ENCODE measurements at places on chromosomes 7 and 10.
A peak's percentile ranks its signal among the peaks of the same experiment; 100 is the strongest.

GRCh38 chr7:43553999-43554398 lies 28.9 kb upstream of the STK17A start:
- DNase-seq = no peak

DNA sequence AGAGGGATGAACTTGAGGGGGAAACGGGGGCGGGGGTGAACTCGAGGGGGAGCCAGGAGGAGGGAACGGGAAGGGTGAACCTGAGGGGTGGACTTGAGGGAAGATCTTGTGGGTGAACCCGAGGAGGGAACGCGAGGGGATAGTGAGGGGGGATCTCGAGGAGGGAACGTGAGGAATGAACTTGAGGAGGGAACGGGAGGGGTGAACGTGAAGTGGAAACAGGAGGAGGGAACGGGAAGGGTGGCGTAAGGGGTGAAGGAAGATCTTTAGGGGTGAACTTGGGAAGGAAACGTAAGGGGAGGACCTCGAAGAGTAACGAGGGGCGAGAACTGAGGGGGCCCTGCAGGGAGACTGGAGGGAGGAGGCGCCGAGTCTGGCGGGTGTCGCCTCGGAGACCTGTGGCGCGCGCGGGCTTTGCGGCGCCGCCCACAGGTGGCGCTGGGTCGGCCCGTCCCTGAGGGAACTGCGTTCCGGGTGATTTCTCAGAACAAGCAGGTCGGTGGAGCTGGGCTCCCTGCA lies 651 bp downstream of the MYO3A start:
- peak; percentile 10 for DNase-seq

DNA sequence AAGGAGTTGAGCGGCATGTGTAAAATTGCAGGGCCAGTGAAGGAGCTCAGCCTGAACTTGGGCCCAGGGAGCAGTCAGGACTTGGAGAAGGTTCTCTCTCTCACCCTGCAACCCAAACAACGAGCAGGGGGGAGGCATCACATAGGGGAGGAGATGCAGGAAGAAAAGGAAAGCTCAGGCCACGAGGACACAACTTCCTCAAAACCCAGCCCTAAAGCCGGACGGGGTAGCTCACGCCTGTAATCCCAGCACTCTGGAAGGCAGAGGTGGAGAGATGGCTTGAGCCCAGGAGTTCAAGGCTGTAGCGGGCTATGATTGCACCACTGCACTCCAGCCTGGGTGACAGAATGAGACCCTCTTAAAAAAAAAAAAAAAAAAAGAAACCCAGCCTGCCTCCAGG lies 629.1 kb downstream of the PARD3 start:
- DNase-seq = no peak

DNA sequence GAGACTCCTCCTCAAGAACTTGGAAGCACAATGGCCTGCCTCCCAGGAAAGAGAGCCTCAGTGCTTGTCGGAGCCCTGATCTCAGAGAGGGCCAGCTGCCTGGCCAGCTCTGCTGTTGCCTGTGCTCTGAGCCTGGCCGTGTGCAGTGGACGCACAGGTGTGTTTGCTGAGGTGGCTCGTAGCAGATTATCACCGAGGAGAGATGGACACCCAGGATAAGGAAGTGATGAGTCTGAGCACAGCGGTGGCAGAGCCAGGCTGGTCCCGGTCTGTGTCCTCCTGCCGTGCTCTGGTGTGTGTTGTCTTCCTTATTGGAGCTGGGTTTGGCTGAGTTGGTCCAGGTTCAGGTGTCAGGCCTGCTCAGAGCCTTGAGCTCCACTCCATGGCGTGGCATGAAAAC lies 208.5 kb downstream of the EBF3 start:
- DNase-seq = no peak

DNA sequence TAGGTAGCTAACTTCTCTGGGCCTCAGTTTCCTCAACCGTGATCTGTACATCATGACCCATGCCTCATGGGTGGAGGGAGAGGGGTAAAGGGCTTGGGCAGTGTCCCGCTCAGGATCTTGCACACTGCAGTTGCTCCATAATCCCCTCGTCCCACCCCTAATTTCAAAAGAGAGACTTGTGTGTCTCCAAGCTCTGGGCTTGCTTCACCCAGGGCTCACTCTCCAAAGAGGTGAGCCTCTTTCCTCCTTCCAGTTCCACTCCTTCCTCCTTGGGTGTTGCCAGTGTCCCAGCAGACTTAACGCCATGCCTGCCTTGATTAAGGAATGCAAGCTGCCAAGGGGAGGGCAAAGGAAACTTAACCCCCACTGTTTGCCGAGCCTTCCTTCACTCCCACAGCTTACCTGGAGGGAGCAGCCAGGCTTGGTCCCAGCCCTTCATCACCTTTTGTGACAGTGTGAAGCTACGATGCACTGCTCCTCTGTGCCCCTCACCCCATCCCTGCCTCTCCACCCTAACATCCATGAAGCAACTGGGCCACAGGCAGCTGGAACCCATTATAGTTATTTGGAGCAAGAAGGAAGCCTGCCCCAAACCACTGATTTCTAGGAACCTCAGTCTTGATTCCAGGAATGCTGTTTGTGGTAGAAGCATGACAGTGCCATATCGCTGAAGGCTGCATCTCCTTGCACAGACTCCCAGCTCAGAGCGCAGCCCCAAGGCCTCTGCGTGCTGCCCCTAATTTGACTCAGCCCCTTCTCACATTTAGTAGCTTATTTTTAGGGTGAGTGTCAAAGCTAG lies 363.3 kb downstream of the TNS3 start:
- DNase-seq = no peak

DNA sequence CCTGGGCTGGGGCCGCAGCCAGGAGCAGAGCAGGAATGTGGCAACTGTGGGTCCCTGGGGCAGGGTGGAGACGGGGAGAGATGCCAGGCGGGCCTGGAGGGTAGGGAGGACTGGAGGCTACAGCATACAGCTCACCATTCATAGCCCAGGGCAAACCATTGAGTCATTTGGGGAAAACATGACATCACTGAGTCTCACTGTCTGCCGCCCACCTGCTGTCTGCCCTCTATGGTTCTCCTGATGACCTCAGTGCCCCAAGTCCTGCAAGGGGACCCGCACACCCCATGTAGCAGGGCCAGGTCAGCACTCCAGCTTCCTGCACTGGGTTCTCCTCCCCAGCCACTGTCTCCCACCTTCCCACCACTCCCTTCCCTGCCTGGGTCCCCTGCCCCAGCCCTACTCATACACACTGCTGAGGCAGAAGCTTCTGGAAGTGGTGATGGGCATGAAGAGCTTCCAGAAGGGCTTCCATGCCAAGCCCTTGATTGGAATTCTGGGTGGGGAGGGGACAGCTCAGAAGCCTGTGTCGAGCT lies 10.4 kb downstream of the CHST3 start:
- DNase-seq = peak; percentile 31

DNA sequence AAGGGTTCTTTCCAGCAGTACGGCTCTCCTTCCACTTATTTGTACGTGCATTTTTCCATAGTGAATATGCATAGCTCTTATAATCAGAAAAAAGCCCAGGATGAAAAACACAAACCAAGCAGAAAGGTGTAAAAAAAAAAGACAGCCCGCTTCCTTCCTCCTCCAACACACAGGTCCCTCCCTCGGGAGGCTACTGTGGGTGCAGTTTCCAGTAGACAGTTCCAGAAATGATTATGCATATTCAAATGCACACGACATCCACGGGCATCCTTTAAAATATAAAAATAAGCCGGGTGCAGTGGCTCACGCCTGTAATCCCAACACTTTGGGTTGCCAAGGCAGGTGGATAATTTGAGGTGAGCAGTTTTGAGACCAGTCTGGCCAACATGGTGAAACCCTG lies 59.9 kb downstream of the TNRC18 start:
- DNase-seq = no peak

DNA sequence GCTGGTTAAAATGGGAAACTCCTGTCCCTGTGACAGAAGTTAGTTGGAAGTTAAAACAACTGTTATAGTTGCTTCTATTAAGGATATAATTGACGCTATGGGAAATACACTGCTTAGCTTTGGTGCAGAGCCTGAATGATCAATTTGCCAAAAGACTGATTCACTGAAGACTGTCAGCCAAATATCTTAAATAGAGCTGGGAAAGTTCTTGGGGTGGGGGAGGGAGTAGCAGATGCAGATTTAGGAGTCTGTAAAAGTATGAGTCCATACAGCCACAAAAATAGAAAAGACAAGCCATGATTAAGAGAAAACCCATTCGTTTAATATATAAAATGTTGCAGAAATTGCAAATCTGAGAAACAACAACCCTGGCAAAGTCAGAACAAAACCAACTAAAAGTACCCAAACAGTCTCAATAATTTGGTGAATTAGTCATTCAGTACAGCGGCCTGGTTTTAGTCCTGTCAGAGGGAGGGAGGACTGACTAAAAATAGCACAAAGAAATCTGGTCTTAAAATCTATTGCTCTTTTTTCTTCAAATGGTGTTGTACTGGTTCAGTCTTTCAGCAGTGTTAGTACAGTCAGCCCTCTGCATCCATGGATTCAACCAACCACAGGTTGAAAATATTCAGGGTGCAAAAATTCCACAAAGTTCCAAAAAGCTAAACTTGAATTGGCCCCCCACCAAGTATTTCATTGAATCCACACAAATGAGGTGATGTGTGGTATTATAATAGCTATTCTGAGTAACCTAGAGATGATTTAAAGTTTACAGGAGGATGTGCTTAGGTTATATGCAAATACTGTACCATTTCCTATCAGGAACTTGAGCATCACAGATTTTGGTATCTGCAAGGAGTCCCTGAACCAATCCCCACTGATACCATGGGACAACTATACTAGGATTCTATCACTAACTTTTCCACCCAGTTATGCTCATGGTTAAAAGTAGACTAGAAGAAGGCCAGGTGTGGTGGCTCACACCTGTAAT lies 30.0 kb downstream of the STK17A start:
- DNase-seq = no peak

DNA sequence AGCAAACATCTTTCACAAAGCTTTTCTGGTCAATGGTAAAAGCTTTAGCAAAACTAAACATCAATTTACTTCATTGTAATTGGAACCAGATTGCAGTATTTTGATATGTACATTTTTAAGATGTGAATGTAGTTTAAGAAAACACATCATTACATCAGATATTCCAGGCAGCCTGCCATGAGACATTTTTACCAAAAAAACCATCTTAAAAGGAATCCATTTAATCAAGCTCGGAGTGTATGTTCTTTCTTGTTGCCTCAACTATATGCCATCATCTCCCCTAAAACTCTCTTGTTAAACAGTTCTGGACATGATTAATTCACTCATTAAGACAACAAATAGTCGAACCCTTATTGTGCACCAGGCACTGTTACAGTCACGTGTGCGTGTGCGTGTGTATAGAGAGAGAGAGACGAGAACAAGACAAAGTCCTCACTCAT lies 97.5 kb downstream of the UBE2H start:
- DNase-seq = no peak

GRCh38 chr10:62230344-62231121 lies 38.1 kb downstream of the RTKN2 start:
- DNase-seq = no peak

GRCh38 chr7:42729053-42729765 lies 182.7 kb downstream of the C7orf25 start:
- no peak for DNase-seq

GRCh38 chr7:39530971-39531370 lies 35.2 kb upstream of the YAE1 start:
- DNase-seq = no peak

- no peak for DNase-seq
Observed at GRCh38 chr7:22657479-22657878, 69.5 kb upstream of the IL6 start.

DNA sequence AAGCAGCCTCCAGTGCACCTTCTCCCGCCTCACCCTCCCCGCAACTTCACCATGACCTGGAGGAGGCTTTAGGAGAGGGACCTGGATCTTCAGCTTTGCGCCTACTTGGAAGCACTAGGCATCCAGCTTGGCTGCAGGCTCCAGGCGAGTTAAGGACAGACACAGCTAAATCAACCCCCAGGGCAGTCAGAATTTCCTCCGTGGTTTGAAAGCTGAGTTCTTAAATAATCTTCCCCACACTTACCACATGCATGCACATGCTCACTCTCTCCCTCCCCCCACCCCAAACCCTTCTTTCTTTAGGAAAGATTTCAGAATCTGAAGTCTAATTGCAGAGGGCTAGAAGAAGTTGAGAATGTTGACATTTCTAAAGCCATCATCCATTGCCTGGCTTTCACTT lies 36.7 kb upstream of the LRRC4 start:
- DNase-seq = no peak
